Fibroblast of skin of abdomen (primary cell): ENCODE measurements at places on chromosomes 1 and 21.

GRCh38 chr1:19414515-19415121 is 70.7 kb downstream of the CAPZB start:
- no peak for DNase-seq

- DNase-seq = no peak
Observed at GRCh38 chr1:211632117-211632807, 43.2 kb downstream of the NEK2 start.

GRCh38 chr21:37240978-37241377 is 26.2 kb downstream of the VPS26C start:
- DNase-seq = no peak

DNA sequence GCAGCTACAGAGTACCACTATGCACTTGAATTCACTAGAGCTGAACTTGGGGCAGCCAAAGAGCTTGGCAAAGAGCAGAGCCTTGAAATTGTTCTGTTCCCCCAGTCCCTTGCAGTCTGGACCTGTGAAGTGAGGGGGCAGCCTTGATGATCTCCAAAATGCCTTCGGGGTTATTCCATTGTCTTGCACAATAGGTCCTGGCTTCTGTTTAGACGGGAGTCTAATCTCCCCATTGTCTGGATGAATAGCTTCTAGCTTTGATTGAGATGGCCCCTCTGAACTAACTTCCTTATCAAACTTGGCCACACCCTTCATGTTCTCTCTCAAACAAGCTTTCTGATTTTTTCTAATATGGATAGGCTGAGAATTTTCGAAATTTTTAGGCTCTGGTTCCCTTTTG is 72.6 kb downstream of the PGM1 start:
- DNase-seq = no peak
